Small intestine (tissue), 16 donors: ENCODE measurements at places on chromosomes 3 and 15. TPM values are rescaled to one million over a fixed set of nuclear protein-coding genes. Genes with fewer than 3 reads are reported as not detected.

The VIPR1 gene
- 32.1 TPM for polyA plus RNA-seq

The TRH gene
- not detected for polyA plus RNA-seq

The REC114 gene
- polyA plus RNA-seq = not detected

The MITF gene
- polyA plus RNA-seq = 0.22 TPM

The CASR gene
- not detected for polyA plus RNA-seq

The SLC12A8 gene
- polyA plus RNA-seq = 25.4 TPM

DNA sequence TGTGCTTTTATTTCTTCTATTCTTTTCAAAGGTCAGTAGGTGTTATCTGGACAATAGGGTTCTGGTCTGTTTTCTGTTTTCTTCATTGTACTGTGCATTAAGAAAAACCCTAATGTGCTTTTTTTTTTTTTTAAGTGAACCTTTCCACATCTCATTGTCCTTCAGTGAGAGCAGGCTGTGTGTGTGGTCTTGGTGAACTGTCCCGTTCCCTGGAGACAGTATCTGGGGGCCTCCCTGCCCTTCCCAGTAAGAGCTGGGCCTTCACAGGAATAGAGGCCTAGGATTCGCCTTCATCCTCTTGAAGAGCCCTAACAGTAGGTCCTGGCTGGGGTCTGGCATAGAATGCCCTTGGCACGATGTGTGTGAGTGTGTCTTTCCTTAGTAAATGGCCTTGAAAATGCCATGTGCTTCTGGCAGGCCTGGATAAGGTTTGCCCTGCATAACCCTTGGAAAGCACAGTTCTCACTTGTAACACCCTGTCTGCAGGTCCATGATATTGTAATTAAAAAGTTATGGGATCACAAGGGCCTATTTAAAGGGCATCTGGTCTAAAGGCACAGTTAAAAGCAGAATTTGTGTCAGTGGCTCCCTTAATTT, 81.2 kb downstream of the IGF1R start:
- no peak for DNase-seq

DNA sequence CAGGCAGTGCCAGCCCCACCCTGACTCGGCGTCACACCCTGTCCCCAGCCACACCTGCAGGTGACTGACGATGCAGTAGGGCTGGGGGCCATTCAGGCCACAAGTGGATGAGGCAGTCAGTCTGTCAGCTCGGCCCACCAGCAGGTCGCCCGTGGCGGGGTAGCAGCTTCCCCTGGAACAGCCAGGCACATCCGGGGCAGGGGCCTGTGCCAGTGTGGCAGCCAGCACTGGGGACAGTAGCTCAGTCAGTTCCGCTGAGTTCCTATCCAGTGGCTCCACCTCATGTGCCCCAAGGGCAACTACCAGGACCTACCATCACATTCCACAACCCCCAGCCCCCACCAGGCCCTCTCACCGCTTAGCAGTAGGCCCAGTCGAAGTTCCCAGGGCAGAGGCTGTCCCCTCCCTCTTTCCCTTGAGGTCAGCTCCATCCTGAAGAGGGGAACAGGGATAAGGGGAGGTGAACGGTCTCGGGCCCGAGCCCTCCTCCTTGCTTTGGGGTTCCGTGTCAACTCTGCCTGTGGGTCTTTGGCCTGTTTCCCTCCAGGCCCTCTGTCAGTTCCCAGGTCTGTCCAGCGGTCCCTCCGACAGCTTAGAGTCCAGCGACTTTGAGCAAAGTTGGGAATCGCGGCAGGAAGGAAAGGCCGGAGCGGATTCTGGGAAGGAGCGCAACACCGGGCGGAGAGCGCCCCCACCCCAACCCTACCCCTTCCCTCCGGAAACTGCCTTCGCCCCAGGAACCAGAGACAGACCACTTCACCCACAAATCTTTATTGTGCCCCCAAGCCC, at the start of gene LAMB2:
TSS of gene LAMB2 (minus strand) at position 614 of the 789 bp plus-strand sequence. CDS start at position 431, 183 bp downstream.
- DNase-seq = peak; percentile 88

GRCh38 chr3:141795276-141795675, 32.1 kb downstream of the GRK7 start:
- no peak for DNase-seq

- peak; percentile 59 for DNase-seq
These were observed 158.6 kb upstream of the NR2F2 start for GRCh38 chr15:96171853-96172296.

DNA sequence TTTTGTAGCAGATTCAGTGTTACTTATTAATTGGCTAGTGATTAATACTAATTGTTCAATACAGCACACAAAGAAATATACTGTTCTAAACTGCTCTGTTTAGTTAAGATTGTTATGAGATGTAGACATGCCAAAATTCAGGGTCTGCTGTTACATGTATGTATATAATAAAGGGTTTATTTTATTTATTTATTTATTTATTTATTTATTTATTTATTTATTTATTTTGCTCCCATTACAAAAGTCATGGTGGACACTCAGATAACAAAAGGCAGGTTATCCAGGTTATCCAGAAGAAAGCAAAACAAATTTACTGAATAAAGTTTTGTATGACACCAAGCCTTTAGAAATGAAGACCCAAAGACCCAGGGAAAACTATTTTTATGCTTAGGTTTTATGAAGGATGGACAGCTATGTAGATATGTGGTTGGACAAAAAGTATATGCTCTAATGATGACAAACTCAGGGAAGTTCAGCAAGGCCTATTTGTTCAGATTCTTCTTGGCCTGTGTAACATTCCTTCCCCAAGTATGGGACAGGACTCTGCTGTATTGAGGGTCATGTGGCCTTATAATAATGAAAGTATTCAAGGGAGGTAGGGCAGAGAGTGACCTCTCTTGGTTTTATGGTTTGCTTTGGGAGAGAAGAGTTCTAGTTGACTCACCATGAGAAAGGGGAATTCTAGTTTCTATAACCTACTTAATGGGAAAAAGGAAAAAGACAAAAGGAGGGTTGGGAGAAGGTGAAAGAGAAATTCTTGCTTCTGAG, 1056.8 kb downstream of the ROBO2 start:
- no peak for DNase-seq

GRCh38 chr3:159323848-159324247, 522.0 kb downstream of the MFSD1 start:
- DNase-seq = no peak

GRCh38 chr3:194343561-194343893, 7.6 kb downstream of the CPN2 start:
- DNase-seq = no peak

- no peak for DNase-seq
These were observed 281.2 kb upstream of the ALCAM start for GRCh38 chr3:105085506-105085905.

- DNase-seq = no peak
These were observed 4.8 kb downstream of the SRGAP3 start for GRCh38 chr3:9244495-9245183.

DNA sequence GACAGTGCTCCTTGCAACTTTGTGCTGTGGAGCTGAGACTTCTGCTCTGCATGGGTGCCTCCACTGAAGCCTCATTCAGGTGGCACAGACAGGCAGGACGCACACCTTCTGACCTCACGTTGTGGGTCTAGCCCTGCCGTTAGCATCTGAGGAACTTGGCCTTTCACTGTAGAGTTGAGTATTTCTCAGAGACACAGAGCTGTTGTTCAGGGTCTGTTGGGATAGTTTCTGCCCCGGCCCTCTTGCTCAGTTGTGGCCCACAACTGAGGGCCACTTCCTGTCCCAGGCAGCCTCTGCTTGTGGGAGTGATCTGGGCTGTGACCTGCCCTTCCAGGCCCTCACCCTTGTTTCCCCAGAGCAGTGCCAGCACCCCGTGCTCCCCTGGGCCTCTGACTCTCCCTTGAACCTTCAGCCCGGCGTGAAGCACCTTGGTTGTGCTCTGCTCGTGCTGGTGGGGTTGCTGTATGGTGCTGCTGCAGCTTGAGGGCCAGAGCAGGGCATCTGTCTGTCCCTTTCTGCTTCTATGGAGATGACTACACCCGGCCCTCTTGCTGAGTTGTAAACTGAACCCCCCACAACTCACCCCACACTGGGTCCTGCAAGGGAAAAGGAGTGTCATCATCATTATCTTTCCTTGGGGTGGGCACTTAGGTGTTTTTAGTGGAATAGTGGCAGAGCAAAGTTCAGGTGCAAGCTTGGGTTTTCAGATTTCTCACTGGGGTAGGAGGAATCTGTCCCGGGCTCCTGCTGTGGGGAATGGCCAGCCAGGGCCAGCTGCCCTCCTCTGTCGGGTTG, 11.7 kb downstream of the BAHD1 start:
- DNase-seq = peak; percentile 25

DNA sequence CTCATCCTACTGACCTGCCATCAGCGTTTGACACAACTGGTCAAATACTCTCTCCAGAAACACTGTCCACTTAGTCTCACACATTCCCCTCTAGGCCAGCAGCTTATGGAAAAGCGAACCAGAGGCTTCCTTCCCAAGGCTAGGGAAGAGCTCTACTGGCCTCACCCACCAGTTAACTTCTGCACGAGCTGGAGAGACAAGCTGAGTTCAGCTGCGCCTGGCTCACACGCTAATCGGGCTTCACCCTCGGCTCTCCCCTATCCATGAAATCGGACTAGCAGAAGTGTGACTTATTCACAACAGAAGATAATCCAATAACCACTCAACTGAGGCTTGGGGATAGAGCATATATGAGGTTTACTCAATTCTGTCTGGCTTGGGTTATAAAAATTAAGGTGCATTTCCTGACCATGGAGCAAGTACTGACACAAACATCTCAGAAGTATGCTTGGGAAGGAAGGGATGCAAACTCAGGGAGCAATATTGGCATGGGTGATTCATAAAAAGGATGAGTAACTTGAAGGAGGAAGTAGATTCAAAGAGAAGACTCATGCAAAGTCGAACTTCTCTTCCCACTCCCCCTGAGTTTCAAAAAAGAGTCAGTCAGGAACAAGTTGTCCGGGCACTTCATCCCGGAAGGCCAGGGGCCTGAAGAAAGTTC, 73.1 kb downstream of the XXYLT1 start:
- DNase-seq = no peak

DNA sequence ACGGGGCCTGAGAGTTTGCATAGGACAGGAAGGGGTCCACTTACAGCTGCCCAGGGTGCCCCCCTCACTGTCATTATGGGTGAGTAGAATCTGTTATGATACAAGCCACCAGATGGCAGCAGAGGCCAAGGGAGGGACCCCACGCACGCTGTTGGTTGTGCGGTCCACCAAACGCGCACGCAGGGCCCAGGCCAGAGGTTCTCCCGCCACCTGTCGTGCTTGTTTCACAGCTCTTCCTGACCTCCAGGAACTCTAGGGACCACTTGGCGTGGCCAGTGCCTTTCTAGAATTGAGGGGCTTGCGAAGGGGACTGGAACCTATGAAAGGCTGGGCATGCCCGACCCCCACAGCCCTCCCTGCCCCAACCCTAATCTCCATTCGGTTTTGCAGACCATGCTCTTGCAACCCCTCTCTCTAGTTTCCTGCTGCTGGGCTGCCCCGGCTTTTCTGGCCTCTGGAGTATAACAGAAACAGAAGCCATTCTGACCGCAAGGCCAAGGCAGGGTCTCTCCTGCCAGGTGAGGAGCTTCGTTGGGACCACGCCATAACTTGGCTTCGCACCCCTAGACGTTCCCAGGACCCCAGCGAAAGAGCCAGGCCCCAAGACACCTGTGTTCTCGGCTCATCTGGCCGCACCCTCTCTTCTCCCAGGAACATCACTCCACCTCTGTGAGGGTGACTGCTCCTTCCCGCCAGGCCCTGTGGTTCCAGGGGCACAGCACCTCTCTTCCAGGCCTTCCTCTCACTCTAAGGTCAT, 46.0 kb downstream of the ALDH1L1 start:
- peak; percentile 70 for DNase-seq

DNA sequence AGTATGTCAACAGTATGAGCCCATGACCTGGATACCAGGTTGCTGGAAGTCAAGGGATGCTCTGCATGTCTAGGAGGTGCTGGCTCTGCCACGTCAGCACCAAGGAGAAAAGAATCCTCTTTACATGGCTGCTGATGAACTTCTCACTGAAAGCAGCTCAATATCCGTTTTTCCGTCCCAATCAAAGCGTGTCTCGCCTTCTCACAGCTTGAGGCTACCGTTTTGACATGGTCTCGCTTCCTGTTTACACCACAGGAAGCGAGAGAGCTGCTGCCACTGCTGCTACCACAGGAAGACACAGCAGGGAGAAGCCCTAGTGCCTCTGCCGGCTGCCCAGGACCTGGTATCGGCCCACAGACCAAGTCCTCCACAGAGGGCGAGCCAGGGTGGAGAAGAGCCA, 27.3 kb downstream of the STARD5 start:
- DNase-seq = peak; percentile 67

DNA sequence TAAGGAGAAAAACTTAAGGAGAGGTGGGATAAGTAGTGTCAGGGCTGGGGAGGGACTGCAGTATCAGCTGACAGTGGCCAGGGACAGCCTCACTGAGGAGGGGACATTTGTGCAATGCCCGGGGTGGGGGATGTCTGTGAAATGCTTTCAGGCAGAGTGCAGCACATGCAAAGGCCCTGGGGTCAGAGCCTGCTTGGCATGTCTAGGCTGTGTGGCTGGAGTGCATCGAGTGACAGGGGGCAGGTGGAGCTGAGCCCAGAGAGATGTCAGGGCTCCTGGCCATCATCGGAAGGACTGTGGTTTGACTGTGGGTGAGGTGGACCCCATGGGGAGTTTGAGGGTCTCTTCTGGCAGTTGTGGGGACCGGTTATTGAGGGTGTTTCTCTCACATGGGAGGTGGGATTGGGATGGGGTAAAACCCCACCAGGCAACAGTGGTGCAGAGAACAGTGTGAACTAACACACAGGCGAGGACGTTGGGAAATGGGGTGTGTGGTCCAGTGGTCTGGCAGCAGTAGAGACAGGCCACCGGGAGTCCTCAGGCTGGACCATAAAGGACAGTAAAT, 61.2 kb downstream of the FBLN2 start:
- DNase-seq = no peak

DNA sequence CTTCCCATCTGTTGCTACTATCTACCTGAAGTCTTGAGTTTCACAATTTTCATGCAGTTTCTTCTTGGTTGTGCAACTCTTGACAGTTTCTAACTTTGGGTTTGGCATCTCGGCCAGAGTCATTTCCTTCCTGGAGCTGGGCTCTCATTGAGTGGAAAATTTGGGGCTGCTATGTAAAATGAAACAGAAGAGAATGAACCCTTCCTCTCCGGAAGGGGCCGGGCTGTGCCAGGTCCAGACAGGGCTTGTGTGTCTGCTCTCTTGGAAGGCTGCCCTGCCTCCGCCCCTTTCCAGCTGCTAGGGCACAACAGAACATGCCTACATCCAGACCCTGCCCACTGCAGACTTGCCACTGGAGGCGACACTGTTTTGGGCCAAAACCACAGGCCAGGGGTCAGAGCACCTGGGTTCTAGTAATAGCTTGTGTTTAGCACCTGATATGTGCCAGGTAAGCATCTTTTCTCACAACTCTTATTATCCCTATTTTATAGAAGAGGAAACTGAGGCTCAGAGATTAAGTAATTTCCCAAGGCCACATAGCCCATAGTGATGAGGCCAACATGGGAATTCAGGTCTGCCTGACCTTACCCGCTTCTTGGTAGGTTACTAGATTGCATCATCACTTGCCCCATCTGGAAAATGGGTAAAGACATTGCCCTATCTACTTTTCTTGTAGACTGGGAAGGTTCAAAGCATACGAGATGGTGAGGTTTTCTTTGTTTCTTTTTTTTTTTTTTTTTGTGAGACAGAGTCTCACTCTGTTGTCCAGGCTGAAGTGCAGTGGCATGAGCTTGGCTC, 25.0 kb downstream of the IRAK2 start:
- DNase-seq = no peak

DNA sequence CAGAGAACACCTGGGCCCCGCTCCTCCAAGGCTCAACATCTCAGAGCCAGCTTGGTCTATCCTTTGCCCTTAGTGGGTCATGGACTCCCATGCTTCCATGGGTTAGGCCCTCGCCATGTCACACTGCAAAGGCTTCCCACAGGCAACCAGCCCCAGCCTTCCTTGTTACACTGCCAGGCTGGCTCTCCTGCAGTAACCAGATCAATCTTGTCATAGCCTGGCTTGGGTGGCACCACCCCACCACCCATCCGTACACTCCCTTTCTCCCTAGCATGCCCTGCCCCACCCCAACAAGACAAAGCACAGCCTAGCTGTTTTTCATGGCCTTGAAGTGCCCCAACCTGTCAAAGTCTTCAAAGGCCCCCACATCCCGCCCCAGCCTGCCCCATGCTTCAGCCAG, 30.5 kb downstream of the CA12 start:
- no peak for DNase-seq
